ENCODE measurements at places on chromosomes 11 and 22.

GRCh38 chr11:76159303-76159937 is 46.9 kb downstream of the WNT11 start:
- DNase-seq, result no peak

GRCh38 chr11:71209656-71210055 is 42.7 kb downstream of the SHANK2 start:
- no peak for DNase-seq

- no peak for DNase-seq
Observed at GRCh38 chr22:23857606-23858483, at the start of gene SLC2A11. SLC2A11 (plus strand) TSS chr22:23857875; CDS start chr22:23858000, 125 bp downstream.

DNA sequence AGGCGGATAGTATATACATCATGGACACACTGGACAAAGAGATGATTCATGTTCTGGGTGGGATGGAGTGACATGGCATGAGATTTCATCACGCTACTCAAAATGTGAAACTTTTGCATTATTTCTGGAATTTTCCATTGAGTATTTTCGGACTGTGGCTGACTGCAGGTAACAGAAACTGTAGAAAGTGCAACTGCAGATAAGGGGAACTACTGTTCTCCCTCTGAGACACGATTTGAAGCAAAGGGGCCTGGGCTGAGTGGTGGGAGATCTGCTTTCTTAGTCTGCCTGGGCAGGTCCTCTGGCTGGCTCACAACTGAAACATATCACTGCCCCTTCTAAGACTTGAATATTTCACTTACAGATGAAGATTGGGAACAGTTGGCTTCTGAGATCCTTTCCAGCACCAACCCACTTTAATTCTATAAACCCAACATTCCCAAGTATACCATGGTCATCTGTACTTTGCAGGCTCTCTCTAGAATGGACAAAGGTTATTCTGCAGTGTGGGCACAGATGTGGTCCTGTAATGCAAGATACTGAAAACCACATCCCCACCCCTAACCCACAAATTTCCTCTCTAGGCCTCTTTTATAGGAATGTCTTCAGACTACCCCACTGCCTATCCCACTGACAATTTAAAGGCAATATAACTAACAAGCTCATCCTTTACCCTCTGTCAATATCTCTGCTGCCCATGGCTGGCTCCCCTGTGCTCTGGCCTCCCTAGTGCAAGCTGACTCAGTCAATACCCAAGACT is 121.1 kb downstream of the KCNC1 start:
- no peak for DNase-seq

DNA sequence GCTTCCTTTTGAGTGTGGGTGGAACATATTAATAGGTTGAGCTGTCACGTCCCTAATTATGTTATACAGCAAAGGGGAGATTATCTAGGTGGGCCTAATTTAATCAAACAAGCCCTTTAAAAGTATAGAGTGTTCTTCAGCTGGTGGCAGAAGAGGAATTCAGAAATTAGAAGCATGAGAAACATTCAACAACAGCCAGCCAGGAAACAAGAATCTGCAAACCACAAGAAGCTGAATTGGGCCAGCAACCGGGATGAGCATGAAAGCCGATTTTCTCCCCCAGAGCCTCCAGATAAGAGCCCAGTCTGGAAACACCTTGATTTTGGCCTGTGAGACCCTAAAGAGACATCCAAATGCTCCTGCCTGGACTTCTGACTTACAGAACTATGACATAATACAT is 105.8 kb upstream of the LDLRAD3 start:
- DNase-seq, result no peak

DNA sequence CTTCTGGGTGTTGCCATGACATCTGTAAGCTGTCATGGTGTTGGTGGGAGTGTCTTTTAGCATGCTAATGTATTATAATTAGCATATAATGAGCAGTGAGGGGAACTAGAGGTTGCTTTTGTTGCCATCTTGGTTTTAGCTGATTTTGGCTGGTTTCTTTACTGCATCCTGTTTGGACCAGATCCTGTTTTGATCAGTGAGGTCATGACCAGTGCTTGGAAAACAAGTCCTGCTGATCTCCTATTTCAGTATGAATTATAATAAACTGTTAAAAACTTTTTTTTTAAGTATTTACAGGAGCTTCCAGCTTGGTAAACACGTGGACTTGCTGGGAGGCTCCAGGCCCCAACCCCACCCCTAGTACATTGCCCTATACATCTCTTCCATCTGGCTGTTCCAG is 30.5 kb upstream of the P4HA3 start:
- no peak for DNase-seq

- DNase-seq, result no peak
Observed at GRCh38 chr11:129372609-129373488, 2.8 kb upstream of the BARX2 start.

- no peak for DNase-seq
Observed at GRCh38 chr11:10658621-10659338, 34.8 kb downstream of the IRAG1 start.

DNA sequence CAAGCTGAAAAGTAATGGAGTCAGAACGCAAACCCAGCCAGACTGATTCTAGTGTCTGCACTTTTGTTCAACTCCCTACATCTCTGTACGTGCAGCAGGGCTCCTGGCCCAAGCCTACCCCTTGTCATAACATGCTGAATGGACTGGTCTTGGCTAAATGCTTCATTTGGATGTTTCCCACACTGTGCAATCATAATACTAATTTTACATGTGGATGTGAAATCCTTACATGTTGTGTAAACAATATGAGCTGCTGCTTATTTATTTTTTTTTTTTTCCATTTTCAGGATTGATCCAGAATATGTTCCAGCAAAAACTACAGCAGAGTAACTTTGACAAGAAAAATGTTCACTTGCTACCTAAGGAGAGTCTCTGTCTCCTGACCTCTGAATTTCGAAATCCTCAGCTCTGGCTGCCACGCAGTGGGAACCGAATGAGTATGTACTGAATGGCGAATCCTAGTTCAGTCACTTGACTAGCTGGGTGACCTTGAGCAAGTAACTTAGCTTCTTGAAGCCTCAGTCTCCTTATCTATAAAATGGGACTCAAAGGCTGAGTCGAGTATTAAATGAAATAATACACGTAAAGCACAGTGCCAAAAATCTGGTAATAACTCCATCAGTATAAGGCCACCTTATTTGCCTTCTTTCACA is 133.4 kb downstream of the EHF start:
- no peak for DNase-seq

DNA sequence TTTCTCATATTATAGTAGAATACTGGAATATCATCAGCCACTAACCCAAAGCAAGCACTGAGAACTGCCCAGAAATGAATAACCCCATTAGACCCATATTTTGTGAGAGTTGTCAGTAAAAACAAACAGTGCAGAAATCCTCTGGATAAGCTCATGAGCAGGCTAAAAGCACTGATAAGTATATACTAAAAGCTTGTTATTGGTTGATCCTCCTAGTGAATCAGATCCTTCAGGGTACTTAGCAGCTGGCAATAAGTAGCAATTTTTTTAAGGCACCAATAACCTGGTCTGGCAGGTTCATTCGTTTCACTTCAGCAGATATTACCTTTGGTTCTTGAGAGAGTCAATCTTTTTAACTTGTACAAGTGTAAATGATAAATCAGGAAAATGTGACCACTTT is 1.2 kb downstream of the NOX4 start:
- DNase-seq, result no peak

DNA sequence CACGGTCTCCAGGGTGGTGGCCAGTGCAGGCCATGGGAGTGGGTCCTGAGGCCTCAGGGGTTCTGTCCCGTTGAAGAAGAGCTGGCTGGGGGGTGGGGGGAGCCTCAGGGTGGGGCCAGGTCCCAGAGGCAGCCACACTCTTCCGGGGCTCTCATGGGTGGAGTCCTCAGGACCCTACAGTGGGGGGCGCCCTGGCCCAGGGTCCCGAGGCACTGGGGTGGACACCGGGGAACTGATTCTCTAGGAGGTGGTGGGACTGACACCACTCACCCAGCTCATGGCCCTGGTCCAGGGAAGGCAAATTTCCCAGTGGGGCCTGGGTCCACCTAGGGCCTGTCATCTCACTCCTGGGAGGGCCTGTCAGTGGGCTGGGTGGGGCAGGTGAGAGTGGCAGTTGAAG is 12.8 kb downstream of the GGT5 start:
- no peak for DNase-seq

- DNase-seq, result no peak
Observed at GRCh38 chr11:72816404-72816990, 2.3 kb downstream of the ATG16L2 start.

- DNase-seq, result no peak
Observed at GRCh38 chr11:27456140-27456794, 16.3 kb downstream of the LGR4 start.

DNA sequence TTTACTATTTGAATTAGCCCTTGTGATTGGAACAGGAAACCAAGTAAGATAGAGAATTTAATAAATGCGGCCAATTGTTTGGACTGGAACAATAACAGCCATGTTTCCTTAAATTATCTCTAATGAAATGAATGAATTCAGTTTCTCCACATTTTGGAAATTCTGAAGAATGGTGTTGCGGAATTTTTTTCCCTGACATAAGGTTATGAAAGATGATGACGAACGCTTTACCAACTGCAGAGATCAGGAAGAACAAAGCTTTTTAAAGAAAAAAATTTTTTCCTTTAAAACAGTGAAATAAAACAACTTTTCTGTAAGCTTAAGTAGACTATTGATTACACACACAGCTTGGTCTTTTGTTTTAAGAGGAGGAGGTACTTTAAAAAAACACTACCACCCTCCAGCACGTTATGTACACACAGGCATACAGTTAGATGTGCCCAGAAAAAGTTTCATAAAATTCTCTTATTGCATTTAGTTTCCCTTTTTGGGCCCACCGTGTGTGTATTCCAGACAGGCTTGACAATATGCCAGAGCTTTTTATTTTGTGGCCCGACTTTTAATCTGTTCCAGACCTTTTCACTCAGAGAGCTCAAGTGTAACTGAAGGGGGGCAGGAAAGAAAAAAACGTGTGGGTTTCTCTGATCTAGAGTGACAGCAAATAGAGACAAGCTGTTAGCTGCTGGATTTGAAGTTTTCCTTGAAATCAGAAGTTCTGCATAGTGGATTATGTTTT is 77.3 kb downstream of the YAP1 start:
- no peak for DNase-seq

DNA sequence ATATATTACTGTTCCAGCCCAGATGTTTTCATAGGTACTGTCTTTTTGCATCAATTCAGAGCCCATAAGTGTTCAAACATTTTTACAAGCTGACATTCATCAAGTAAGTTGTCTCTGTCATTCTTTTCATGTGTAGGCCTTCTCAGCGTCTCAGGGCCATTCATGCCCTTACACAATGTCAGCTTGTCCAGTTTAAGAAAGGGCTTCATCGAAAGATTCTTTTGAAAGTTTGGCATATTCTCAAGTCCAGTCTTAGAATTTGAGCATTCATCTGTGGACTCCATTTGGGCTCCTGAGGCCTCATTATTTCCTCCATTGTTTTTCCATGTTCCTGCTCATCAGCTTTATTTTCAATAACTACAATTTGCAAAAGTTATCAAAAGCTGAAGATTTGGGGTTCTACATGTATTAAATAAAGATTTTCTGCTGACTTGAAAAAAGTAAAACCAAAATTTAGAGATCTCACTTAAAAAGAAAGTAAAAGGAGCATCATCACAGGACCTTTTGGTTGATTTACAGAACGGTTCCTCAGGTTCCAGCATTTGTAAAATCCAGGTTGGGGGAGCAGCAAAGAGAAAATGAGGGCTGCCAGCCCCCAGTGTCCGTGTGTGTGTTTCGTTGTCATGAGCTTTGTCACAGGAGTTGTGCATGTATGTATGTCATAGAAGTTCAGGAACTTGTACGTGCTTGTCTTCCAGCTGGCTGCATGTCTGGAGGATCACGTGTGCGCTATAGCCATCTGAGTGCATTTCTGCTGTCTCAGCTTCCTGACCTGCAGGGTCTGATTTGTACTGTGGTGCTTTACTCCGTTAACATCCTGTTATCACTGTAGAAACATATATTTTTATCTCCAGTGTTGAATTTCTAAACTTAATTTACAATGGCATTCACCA is 15.6 kb downstream of the MOV10L1 start:
- no peak for DNase-seq

GRCh38 chr11:22430141-22430541 is 92.0 kb downstream of the SLC17A6 start:
- DNase-seq, result no peak

- no peak for DNase-seq
Observed at GRCh38 chr11:86475027-86475426, 100.3 kb downstream of the CCDC81 start.

GRCh38 chr11:1371836-1372465 is 17.8 kb upstream of the BRSK2 start:
- DNase-seq, result no peak

GRCh38 chr11:128206461-128206860 is 380.9 kb downstream of the ETS1 start:
- DNase-seq, result no peak

GRCh38 chr11:76376746-76377558 is 4.0 kb downstream of the THAP12 start:
- no peak for DNase-seq

GRCh38 chr11:115363921-115364320 is 140.3 kb downstream of the CADM1 start:
- no peak for DNase-seq

DNA sequence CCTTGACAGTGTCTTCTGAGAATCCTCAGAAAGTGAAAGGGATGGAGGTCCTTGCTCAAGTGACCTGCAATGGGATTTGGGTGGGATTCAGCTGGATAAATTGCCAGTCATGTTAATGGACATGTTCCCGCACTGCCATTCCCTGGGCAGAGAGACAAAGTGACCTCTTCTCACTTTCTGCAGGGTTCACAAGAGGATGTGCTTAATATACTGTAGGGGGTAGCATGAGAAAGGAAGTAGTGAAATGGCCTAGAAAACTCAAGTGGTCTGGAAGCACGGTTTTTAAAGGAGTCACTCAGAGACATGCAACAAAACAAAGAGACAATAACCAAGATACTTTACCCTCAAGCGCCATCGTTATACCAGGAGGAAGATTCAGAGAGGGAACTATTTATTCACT is 70.2 kb downstream of the NELL1 start:
- DNase-seq, result no peak

DNA sequence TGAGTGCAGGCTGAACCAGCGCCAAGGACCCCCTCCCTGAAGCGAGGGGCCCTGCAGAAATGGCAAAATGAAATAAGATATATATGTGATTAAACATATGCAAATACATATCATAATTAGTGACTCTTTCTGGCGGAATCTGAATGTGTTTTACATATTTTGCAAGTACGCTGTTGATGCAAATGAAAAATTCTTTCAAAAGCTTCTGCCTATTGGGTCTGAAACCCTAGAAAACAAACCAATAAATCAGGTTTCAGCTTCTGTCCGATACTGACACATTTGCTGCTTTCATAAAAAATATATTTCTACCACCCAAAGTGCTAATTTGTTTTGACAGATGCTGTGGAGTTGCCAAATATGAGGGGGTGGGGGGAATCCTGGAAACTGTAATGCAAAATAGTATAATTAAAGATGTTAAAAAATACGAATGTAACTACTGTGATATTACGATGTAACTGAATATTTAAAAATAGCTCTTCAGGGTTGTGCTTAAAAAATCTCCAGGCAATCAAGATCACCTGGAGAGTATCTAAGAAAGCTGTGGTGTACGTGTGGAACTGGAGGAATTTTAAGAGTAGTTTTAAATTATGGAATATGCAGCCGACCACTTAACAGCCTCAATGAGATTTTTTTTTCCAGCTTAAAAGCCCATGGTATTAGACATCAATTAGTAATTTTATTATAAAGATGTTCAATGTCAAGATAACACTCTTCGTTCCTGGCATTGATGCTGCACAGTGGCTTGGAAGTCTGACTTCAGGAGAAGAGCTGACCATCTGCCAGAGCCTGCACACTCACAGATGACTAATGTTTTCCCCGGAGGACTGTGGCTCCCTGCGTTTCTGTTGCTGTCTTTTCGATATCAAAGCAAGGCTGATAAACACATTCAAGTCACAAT is 122.2 kb upstream of the RCN1 start:
- DNase-seq, result no peak

- no peak for DNase-seq
Observed at GRCh38 chr22:22026157-22026831, 43.7 kb upstream of the TOP3B start.

All from vagina (tissue), 2 donors.